Stimulated activated CD4-positive, alpha-beta T cell treated with anti-CD3 and anti-CD28 coated beads, Interleukin-1b, Interleukin-23, amount 100 ng/mL, for 1 hour (primary cell): ENCODE measurements at places on chromosomes 13 and 19.

- no peak for DNase-seq
Observed at GRCh38 chr13:72412481-72412880, 314.9 kb downstream of the MZT1 start.

GRCh38 chr19:46449228-46449627 is 20.5 kb upstream of the PNMA8C start:
- DNase-seq, result no peak

- DNase-seq, result no peak
Observed at GRCh38 chr19:14354445-14354844, 26.8 kb upstream of the ADGRE5 start.

- no peak for DNase-seq
Observed at GRCh38 chr13:48403151-48403631, 9.7 kb downstream of the LPAR6 start.

- DNase-seq, result no peak
Observed at GRCh38 chr13:101190976-101191375, 225.3 kb downstream of the NALCN start.

GRCh38 chr19:3699741-3700241 is 477 bp downstream of the PIP5K1C start:
- DNase-seq, result no peak

- no peak for DNase-seq
Observed at GRCh38 chr19:22797040-22797439, 13.1 kb upstream of the ZNF99 start.
